ENCODE measurements at places on chromosomes 2 and 18.
A peak's percentile ranks its signal among the peaks of the same experiment; 100 is the strongest.

DNA sequence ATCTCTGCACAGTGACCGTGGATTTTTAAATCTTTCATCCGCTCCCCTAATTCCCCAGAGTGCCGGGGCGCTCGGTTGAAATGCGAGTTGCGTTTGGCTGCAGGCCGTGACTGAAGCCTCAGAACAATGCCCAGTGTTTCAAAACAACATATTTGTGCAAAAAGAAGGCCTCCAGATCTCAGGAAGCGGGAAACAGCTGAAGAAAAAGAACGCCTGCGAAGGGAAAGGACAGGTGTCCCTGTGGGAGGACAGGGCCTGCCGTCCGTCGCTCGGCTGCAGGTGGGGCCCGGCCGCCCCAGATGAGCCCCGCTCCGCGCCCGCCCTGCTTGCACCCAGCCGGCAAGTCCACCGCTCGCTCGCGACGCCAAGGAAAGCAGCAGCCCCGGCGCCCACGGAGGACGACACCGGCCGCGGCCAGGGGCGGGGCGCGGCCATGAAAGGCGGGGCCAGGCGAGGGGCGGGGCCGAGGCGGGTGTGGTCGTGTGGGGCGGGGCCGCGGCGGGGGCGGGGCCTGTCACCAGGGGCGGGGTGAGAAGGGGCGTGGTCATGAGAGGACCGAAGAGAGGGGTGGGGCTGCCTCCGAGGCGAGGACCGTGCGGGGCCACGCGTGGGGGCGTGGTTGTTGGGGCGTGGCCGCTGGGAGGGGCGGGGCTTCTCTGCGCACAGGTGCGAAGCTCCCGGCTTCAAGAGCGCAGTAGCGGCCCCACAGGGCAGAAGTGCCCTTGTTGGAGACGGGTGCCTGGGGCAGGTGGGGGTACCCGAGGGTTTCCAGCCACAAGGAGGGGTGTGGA is 17.6 kb upstream of the BOK start:
- peak; percentile 71 for DNase-seq

DNA sequence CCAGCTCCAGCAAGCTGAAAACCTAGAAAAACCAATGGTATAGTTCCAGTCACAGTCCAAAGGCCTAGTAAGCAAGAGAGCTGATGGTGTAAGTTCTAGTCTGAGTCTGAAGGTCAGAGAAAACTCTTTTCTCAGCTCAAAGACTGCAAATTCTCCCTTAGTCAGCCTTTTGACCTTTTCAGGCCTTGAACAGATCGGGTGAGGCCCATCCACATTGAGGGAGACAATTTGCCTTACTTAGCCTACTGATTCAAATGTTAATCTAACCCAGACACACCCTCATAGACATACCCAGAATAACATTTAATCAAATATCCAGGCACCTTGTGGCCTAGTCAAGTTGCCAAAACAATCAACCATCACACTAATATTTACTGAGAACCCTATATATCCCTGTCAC is 110.8 kb upstream of the KCNJ3 start:
- DNase-seq: no peak

- no peak for DNase-seq
These were observed 29.6 kb downstream of the ARL4C start for GRCh38 chr2:234467289-234467688.

- DNase-seq: no peak
These were observed 65.8 kb upstream of the EML6 start for GRCh38 chr2:54657664-54658083.

DNA sequence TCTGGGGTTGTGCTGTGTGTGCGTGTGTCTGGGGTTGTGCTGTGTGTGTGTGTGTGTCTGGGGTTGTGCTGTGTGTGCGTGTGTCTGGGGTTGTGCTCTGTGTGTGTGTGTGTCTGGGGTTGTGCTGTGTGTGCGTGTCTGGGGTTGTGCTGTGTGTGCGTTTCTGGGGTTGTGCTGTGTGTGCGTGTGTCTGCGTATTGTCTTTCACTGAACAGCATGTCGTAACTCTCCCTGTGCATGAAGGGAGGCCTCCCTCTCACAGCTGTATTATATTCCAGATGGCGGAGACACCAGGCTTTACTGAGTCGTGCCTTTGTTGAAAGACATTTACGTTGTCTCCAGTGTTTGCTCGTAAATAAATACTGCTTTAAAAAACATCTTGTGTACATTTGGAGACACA is 5.9 kb downstream of the ACKR3 start:
- no peak for DNase-seq
